ENCODE measurements at places on chromosomes 3 and 15.

DNA sequence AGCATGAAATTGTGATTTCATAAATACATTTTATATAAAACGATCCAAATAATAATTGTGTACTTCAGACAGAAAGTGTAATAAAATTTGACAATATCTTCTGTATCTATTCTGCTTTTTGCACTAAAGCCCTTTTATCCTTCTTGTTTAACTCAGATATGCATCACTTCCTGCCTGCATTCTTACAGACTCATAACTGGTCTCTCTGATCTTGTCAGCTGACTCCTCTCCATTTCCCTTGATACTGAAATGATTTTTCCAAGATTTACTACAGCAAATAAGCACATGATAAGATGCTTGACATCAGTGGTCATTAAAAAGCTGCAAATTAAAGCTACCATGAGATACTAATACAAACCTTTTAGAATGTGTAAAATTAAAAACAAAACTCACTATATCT, 25.3 kb upstream of the SI start:
- DNase-seq: no peak

DNA sequence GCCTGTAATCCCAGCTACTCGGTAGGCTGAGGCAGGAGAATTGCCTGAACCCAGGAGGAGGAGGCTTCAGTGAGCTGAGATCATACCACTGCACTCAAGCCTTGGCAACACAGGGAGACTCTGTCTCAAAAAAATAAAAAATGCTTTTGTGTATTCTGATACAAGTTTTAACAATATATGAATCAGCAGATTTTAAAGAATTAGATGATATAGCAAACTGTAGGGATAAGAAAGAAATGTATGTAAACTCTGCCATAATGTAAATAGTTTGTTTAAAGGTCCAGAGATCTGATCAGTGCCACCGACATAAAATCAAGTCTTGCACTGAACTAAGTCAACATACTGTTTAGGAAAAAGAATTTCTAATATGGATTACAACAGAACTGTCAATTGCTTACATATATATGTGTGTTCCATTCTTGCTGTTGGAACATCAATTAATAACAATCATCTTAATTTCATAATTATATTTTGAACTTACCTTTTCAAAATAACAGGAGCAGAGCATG, 208.3 kb downstream of the NEK10 start:
- DNase-seq: no peak

GRCh38 chr3:168950622-168951021, 712.9 kb downstream of the MECOM start:
- DNase-seq: no peak

DNA sequence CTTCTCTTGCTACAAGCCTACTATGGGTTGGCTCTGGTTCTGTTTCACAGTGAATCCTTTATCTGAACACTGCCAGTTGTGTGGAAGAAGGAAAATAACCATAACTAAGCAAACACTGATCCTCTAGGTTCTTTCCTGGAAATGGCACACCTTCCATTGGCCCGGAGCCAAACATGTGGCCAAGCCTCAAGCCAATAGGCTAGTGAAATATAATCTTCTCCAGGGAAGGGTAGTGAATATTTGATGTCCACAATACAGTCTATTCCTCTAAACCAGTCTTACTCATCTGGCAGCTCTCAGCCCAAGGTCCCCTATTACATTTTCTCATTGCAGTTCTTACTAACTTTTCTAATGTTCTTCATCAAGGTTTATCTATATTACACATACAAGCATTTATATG, 921.3 kb downstream of the TUSC7 start:
- DNase-seq: no peak

Data from 8988T (cell line).